H54 (cell line): ENCODE measurements at places on chromosomes 3 and 15.

GRCh38 chr3:129563850-129564535, 21.0 kb downstream of the H1-8 start:
- DNase-seq = no peak

GRCh38 chr15:95280711-95281110, 1049.3 kb downstream of the MCTP2 start:
- DNase-seq = no peak

DNA sequence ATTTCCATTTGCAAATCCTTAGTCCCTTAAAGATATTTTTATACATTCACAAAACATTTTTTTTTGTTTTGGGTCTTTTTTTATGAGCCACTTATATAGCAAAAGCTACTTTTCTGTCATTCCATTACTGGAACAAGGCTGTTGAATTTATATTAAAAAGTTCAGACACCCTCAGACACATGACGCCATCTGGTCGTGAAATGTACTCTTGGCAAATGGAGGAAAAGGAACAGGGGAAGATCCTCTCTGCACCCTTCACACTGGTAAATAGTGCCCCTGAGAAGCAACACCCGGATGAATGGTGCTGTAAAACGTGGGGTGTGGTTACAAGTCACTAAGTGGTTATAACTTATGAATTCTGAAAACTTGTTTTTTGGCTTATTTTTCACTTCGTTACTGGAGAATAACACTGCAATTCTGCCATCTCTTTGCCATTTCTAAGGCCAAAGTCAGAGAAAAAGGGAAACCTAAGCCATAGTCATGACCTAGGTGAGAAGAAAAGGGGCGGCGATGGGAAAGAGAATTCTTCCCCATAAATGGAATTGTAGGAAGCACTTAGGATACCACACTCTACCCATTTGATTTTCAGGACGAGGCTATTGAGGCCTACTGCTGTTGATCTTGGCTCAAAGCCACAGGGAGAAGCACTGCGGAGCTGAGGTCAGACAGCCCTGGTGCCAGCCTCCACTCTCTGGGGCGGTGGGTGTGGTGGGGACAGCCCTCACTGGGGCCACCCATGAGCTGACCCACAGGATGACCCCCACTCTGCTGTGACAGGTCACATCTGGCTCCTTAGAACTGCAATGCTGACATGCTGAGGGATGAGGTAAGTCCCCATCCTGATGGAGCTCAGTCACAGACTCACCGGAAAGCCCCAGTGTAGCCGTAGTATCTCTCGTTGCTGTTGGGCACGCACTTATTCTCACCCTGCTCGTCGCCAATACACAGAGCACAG, 21.9 kb downstream of the LTF start:
- no peak for DNase-seq

DNA sequence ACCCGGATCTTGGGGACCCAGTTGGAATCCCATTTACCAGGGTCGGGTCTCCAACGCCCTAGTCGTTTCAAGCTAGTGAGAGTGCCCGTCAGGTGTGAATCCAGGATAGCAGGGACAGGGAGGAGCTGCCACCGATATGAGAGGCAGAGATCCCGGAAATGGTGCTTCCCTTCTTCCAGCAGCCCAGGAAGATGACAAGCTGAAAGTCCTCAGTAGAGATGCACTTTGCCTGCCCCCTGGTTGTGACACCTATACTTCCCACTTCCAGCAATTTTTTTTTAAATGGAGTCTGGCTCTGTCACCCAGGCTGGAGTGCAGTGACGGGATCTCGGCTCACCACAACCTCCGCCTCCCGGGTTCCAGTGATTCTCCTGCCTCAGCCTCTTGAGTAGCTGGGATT, 503.0 kb downstream of the NTRK3 start:
- no peak for DNase-seq

DNA sequence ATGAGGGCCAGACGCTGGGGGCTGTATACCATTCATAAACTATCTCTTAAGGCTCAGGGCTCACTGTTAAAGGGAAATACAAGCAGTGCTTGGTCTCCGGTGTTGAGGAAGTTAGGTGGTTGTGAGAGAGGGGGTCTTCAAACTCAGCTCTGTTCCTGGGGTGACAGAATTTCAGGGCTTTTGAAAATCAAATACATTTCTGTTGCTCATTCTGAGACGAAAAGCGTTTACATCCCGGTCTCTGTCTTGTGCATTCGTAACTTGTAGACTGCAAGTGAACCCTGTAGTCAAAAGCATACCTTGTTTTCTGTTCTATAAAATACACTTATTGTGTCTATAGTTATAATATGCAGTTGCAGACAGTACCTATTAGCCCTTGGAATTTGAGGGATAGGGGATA, 1.7 kb downstream of the SLCO3A1 start:
- DNase-seq = no peak

GRCh38 chr3:12632523-12632922, 31.4 kb downstream of the RAF1 start:
- DNase-seq = no peak

GRCh38 chr3:134808835-134809234, 13.8 kb downstream of the EPHB1 start:
- DNase-seq = no peak

GRCh38 chr3:4426261-4426781, 40.7 kb downstream of the SUMF1 start:
- DNase-seq = no peak

- DNase-seq = no peak
Measured at GRCh38 chr3:35900079-35900478, 260.8 kb downstream of the ARPP21 start.
